ENCODE measurements at places on chromosomes 5 and 9. TPM values are rescaled to one million over a fixed set of nuclear protein-coding genes. Genes with fewer than 3 reads are reported as not detected.

The FOXD4L3 gene
- not detected for total RNA-seq

The ACTBL2 gene
- total RNA-seq: 1.5 TPM

DNA sequence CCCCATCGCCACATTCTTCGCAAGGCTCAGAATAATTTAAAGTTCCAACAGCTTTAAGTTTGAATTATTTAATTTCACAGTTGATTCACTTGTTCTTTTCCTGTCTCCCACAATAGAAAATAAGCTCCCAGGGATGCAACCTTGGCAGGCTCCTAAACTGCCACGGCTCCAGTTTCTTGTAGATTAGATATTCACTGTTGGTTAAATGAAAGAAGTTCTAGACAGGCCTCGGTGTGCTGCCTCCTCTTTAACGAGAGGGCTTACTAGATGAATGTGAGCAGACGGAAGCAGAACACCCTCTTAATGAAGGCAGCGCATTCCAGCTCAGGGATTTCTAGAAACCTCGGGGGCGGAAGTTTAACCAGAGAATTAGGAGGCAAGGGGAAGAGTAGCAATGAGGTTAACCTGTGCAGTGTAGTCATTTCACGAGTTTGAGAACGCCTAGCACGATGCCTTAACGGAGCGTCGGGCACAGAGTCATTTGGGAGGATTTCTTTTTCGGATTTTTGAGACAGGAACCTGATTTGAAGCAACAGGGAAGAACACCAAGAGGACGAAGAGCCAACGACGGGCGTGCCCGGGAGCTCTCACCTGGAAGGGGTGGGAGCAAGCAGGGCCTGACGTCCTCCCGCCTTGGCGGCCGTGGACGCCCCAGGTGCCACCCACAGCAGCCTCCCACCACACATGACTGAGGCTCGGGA lies 637 bp upstream of the SMC5 start:
- peaks cover 66% of the 10 kb centered on the region for H3K4me1 ChIP-seq
- no peaks in the 10 kb centered on the region for H3K27me3 ChIP-seq
- H3K27ac ChIP-seq: peak overlapping the region; percentile 89
- 0 out of 2 replicates have a peak, but pooled peaks cover 3% of the 10 kb centered on the region for H3K36me3 ChIP-seq
- DNase-seq: peak; percentile 64

GRCh38 chr5:126486332-126486731 lies 63.1 kb downstream of the GRAMD2B start:
- H3K27me3 ChIP-seq: no peaks in the 10 kb centered on the region
- no peak for DNase-seq
- H3K36me3 ChIP-seq: peaks cover 36% of the 10 kb centered on the region
- no peak overlapping the region for H3K4me3 ChIP-seq

- DNase-seq: no peak
- no peaks in the 10 kb centered on the region for H3K36me3 ChIP-seq
- H3K4me3 ChIP-seq: no peak overlapping the region
- H3K27ac ChIP-seq: no peak overlapping the region
These were observed 195.4 kb downstream of the HSPA4 start for GRCh38 chr5:133247151-133247709.

- DNase-seq: no peak
- no peak overlapping the region for H3K4me3 ChIP-seq
- no peak overlapping the region for H3K27ac ChIP-seq
- no peaks in the 10 kb centered on the region for H3K36me3 ChIP-seq
These were observed 19.1 kb downstream of the SLC6A18 start for GRCh38 chr5:1244255-1244654.

GRCh38 chr5:168580227-168580508 lies 1.0 kb upstream of the PANK3 start:
- peak overlapping the region; percentile 80 for H3K27ac ChIP-seq
- no peak for DNase-seq
- no peaks in the 10 kb centered on the region for H3K36me3 ChIP-seq
- peaks cover 26% of the 10 kb centered on the region for H3K4me1 ChIP-seq

GRCh38 chr9:33135470-33135958 lies 31.6 kb downstream of the B4GALT1 start:
- H3K4me3 ChIP-seq: no peak overlapping the region
- H3K27me3 ChIP-seq: no peaks in the 10 kb centered on the region
- H3K27ac ChIP-seq: no peak overlapping the region
- DNase-seq: no peak
- H3K4me1 ChIP-seq: peaks cover 35% of the 10 kb centered on the region

DNA sequence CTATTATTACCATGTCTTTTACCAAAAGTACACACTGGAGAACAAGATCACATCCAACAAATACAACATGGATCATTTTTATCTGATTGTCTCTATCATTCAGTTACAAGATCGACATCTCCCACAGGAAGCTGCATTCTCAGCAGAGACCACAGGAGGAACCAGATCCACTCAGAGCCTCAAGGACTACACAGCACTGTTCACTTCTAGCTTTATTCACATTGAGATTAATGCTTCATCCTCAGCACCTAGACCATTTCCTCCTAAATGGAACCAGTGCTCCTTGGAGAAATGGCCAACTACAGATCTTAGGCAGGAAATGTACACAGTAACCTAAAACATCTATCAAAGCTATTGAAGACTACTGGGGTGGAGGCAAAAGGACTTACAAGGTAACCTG lies 13.3 kb upstream of the C5orf15 start:
- 0 out of 2 replicates have a peak overlapping the region, but pooled peaks have one; percentile 3 for H3K27ac ChIP-seq
- no peaks in the 10 kb centered on the region for H3K27me3 ChIP-seq
- H3K4me3 ChIP-seq: no peak overlapping the region
- no peak for DNase-seq
- H3K4me1 ChIP-seq: no peaks in the 10 kb centered on the region

GRCh38 chr5:80619086-80619485 lies 35.4 kb upstream of the MSH3 start:
- no peak for DNase-seq
- H3K27ac ChIP-seq: no peak overlapping the region
- no peaks in the 10 kb centered on the region for H3K36me3 ChIP-seq
- H3K4me1 ChIP-seq: no peaks in the 10 kb centered on the region
- no peak overlapping the region for H3K4me3 ChIP-seq

DNA sequence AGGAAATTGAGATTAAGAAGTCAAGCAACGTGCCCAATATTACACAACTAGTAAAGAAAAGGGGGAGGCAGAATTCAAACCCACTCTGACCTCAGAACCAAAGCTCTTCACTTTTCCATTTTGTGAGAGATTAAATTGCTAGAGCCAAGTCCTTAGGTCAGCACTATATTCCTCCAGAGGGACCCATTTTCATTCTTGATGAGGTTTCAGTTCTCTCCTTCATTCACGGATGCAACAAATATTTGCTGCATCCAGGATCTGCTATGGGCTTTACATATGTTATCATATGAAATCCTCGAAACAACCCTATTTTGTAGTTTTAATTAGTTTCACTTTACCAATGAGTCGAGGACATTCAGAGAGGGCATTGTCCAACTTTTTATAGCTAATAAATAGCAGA lies 239.2 kb downstream of the EFNA5 start:
- no peak overlapping the region for H3K4me3 ChIP-seq
- H3K27ac ChIP-seq: peak overlapping the region; percentile 9
- peaks cover 46% of the 10 kb centered on the region for H3K4me1 ChIP-seq
- DNase-seq: no peak
- H3K27me3 ChIP-seq: no peaks in the 10 kb centered on the region

DNA sequence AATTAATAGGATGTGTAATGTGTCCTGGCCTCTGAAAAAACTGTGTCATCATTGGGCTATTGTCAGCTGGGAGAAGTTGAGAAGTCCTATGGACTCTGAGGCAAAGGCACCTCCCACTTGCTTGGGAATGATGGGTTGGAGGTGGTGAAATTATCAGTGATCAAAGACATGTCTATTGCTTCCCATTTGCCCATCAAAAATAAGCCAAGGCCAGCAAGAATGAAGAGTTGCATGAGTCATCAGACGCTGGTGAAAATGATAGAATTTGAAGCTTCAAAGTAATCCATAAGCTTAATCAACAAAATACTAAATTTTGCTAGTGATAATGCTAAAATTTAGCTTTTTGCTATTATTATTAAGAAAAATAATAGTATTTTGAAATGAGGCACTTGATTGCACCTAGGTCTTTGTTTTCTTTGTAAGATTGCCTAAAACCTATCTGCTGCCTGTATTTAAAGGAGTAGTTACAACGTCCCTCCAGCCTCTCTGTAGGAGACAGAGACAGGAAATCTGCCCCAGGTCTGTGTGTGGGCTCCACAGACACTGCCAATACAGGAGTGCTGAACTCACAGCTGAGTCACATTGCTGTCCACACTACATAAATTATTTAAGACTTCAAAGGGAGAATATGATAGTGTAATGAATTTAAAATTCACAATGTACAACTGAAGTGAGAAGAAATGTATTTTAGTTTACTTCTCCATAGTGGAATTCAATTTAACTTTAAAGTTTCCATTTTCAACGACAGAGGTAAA lies 48.4 kb upstream of the APC start:
- no peak overlapping the region for H3K4me3 ChIP-seq
- no peak overlapping the region for H3K27ac ChIP-seq
- H3K4me1 ChIP-seq: no peaks in the 10 kb centered on the region
- H3K36me3 ChIP-seq: no peaks in the 10 kb centered on the region
- no peaks in the 10 kb centered on the region for H3K27me3 ChIP-seq
- no peak for DNase-seq
